ENCODE measurements at places on chromosomes 5 and 9.

- no peak overlapping the region for H3K4me3 ChIP-seq
- peaks cover 12% of the 10 kb centered on the region for H3K4me1 ChIP-seq
Measured at GRCh38 chr9:114643896-114644295, 13.7 kb downstream of the TEX53 start.

DNA sequence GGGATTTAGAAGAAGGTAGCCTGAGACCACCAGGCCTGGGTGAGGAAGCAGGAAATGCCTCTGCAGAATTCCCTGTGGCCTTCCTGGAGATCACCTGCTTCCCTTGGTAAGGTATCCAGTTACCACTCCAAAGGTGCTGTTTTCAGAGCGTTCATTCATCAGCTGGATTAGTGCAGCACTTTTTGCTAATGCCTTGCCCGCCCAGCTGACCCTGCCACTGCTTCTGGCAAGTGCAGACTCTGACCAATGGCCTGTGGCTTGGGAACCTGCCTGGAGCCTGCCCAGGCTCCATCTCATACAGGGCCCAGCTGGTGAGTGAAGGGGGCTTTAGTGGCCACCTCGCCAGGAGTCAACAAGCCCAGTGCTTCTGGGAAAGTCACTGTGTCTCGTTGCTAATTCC is 48.6 kb downstream of the FOXI1 start:
- H3K36me3 ChIP-seq = no peaks in the 10 kb centered on the region
- peaks cover 1% of the 10 kb centered on the region for H3K27me3 ChIP-seq
- no peaks in the 10 kb centered on the region for H3K4me1 ChIP-seq
- no peak for DNase-seq

DNA sequence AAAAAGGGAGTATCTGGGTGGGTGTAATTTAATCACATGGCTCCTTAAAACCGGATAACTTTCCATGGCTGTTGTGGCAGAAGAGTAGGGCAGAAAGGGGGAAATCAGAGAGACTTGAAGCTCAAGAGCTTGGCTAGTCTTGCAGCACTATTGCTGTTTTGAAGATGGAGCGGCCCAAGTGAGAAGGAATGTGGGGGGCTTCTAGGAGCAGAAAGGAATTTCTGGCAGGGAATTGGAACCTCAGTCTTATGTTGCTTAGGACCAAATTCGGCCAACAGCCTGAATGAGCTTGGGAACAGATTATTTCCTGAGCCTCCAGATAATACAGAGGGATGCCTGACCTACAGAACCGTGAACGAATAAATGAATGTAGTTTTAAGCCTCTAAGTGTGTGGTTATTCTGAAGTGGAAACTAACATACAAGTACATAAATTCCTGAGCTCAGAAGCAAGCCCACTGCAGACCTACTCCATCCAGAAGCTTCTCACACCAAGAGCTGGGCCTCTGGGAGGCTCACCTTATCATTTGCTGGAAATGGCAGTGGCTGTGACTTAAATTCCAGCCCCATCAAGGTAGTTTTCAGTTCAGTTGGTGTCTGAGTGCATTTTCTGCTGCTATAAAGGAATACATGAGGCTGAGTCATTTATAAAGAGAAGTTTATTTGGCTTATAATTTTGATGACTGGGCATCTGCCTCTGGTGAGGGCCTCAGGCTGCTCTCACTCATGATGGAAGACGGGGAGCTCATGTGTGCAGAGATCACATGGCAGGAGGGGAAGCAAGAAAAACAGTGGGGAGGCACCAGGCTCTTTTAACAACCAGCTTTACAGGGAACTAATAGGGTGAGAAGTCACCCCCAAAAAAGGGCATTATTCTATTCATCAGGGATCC is 15.3 kb upstream of the TMEM174 start:
- no peak overlapping the region for H3K4me3 ChIP-seq
- no peak overlapping the region for H3K27ac ChIP-seq
- no peaks in the 10 kb centered on the region for H3K36me3 ChIP-seq
- H3K4me1 ChIP-seq = peaks cover 33% of the 10 kb centered on the region

- no peaks in the 10 kb centered on the region for H3K4me1 ChIP-seq
- no peaks in the 10 kb centered on the region for H3K36me3 ChIP-seq
- H3K4me3 ChIP-seq = no peak overlapping the region
- no peak overlapping the region for H3K27ac ChIP-seq
- DNase-seq = no peak
Measured at GRCh38 chr5:167355346-167355745, 936.1 kb upstream of the WWC1 start.

GRCh38 chr5:107633171-107633901 is 37.4 kb downstream of the EFNA5 start:
- H3K27me3 ChIP-seq = no peaks in the 10 kb centered on the region
- no peak overlapping the region for H3K27ac ChIP-seq
- no peak for DNase-seq
- H3K4me3 ChIP-seq = no peak overlapping the region
- no peaks in the 10 kb centered on the region for H3K4me1 ChIP-seq

- DNase-seq = no peak
Measured at GRCh38 chr5:38673671-38674071, 117.2 kb upstream of the LIFR start.

DNA sequence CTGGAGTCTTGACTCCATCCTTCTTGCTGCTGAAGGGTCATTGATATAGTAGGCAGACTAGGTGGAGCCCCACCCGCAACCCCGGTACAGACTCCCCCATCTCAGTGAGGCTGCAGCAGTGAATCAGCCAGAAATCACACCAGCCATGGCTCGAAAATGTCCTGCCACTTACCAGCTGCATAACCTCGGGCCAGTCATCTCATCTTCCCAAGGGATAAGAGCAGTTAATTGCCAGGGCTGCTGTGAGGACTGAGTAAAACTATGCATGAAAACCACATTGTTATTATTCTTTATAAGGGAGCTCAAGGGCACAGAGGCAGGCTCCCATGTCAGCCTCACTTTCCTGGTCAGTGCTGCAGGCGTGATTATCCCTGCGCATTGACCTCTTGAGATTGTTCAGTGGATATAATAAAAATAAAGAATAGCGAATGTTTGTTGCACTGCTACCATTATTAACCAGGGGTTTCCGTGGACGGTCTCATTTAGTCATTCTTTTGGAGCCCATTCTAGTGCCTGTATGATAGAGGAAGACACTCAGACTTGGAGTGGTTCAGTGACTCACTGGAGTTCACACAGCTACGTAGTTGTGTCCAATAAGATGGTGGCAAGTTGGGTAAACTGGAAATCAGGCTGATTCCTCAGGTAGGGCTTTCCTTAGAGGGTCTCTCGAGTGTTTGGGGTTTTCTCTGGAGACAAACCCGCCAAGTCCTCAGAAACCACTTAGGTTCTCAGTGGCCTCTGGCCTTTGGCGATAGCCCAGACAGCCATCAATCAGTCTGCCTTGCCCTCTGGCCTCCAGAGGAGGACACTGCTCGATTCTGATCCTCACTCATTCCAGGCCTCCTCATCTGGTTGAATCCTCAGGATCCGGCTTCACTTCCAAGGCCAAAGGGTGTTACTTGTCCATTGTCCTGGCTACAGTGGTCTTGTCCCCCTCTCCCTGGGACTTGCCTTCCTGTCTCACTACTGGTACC is 39.9 kb downstream of the COL15A1 start:
- no peaks in the 10 kb centered on the region for H3K4me1 ChIP-seq
- H3K27me3 ChIP-seq = peaks cover 16% of the 10 kb centered on the region
- H3K36me3 ChIP-seq = no peaks in the 10 kb centered on the region
- no peak overlapping the region for H3K27ac ChIP-seq

GRCh38 chr9:130626249-130626996 is 38.0 kb upstream of the PRDM12 start:
- no peaks in the 10 kb centered on the region for H3K27me3 ChIP-seq
- DNase-seq = no peak
- peaks cover 42% of the 10 kb centered on the region for H3K36me3 ChIP-seq
- H3K4me1 ChIP-seq = peaks cover 5% of the 10 kb centered on the region

DNA sequence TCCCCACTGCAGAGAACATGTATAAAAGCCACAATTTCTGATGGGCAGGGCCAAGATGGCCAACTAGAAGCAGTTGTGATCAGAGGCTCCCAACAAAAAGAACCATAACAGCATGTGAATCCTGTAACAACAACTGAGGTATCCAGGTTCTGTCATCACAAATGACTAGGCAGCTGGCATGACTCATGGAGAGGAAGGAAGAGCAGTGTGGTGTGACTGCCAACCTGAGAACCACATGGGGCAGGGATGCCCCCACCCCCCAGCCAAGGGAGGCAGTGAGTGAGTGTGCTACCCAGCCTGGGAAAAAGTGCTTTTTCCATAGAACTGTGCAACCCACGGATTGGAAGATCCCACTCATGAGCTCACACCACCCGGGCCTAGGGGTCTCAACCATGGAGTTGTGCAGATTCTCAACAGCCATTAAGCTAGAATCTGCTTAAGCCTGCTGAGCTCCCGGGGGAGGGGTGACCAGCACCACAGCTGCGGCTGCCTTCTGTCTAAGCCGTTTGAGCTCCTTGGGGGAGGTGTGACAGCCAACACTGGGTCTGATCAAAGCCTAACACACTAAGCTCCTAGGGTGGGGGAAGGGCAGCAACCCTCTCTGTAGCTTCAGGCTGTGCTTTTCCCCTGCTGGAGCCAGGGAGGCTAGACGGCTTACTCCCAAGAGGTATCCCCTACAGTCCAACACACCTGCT is 80.1 kb upstream of the DMAC1 start:
- peak overlapping the region; percentile 42 for H3K27ac ChIP-seq
- H3K36me3 ChIP-seq = peaks cover 19% of the 10 kb centered on the region
- no peak overlapping the region for H3K4me3 ChIP-seq
- peaks cover 33% of the 10 kb centered on the region for H3K4me1 ChIP-seq
- H3K27me3 ChIP-seq = no peaks in the 10 kb centered on the region
- peak; percentile 8 for DNase-seq

DNA sequence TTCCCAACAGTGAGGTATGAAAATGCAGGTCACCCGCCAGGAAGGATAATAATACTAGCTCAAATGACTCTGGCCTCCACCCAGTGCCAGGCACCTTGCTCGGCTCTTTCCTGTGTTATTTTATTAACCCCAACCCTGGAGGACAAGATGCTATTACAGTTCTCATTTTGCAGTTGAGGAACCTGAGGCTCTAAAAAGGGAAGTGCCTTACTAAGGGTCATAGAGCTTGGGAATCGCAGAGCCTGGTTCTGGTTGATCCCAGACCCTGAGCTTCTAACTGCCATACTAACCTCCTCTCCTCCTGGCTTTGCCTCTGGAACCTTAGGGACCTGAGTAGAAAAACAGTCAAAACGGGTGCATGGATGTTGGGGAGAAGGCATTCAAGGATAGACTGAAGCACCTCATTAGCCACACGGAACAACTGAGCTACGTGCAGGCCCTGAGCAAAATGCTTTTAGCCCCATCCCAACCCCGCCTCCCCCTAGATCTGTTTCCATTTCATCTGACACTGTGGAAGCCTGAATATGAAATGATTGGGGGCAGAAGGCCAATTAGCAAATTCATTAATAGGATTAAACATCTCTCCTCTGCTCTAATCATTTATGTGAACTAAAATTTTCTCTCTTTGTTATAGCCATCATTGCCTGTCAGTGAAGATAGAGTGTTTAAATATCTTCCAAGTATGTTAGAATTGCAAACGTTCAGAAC is 7.9 kb downstream of the KCNIP1 start:
- H3K27me3 ChIP-seq = no peaks in the 10 kb centered on the region
- H3K4me3 ChIP-seq = no peak overlapping the region
- no peaks in the 10 kb centered on the region for H3K4me1 ChIP-seq
- H3K27ac ChIP-seq = no peak overlapping the region

- no peaks in the 10 kb centered on the region for H3K36me3 ChIP-seq
- H3K27me3 ChIP-seq = peaks cover 31% of the 10 kb centered on the region
- no peak for DNase-seq
- H3K27ac ChIP-seq = no peak overlapping the region
Measured at GRCh38 chr5:1732238-1732941, 67.2 kb downstream of the MRPL36 start.

GRCh38 chr9:70093944-70094343 is 50.3 kb downstream of the MAMDC2 start:
- H3K4me3 ChIP-seq = no peak overlapping the region
- H3K36me3 ChIP-seq = no peaks in the 10 kb centered on the region
- DNase-seq = no peak
- H3K4me1 ChIP-seq = no peaks in the 10 kb centered on the region

GRCh38 chr5:14362491-14362890 is 219.1 kb upstream of the OTULINL start:
- DNase-seq = no peak
- H3K4me1 ChIP-seq = peaks cover 6% of the 10 kb centered on the region
- peaks cover 71% of the 10 kb centered on the region for H3K36me3 ChIP-seq
- H3K27ac ChIP-seq = peak overlapping the region; percentile 37
- no peak overlapping the region for H3K4me3 ChIP-seq

DNA sequence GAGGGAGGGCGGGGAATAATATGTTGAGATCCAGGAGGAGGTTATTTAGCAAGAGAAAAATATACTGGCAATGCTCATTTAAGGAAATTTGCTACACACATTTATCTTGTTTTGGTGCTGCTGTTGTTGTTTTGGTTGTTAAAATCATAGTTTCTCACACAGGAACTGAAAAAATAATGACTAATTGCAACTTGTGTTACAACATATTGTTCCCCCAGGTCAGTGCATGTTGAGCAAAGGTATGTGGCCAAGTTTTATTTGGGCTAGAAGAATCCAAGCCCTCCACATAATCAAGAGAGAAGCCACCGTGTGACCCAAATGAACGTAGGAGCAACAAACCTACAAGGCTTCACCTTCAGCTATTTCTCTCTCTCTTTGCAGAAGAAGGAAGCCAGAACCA is 220.3 kb upstream of the DAPK1 start:
- H3K27me3 ChIP-seq = no peaks in the 10 kb centered on the region
- no peak for DNase-seq
- H3K4me3 ChIP-seq = no peak overlapping the region
- no peaks in the 10 kb centered on the region for H3K4me1 ChIP-seq
- no peak overlapping the region for H3K27ac ChIP-seq

DNA sequence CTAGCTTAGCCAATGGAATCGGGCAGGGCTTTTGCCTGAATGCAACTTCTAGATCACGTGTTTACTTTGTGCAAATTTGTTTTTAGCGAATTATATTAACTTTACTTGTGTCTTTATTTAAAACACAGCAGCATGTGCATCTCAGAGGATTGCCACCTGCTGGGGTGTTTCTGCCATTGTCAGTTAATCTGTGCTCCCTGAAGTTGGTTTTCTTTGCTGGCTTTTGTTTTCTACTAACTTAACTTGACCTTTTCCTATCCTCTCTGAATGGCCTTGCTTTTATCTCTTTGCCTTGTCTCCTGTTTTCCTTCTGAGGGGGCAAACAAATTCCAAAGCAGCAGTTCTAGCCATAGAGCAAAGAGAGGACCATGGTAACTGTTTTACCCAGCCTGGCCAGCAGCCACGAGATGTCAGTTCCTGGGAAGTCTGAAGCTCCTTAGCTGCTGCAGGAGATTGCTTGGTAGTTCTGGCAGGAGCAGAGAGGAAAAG is 67.6 kb downstream of the ARHGEF28 start:
- DNase-seq = no peak
- H3K27ac ChIP-seq = peak overlapping the region; percentile 10

GRCh38 chr5:135332519-135333150 is 66.4 kb downstream of the MACROH2A1 start:
- no peak overlapping the region for H3K4me3 ChIP-seq
- H3K4me1 ChIP-seq = peaks cover 25% of the 10 kb centered on the region
- no peak overlapping the region for H3K27ac ChIP-seq
- H3K27me3 ChIP-seq = no peaks in the 10 kb centered on the region

DNA sequence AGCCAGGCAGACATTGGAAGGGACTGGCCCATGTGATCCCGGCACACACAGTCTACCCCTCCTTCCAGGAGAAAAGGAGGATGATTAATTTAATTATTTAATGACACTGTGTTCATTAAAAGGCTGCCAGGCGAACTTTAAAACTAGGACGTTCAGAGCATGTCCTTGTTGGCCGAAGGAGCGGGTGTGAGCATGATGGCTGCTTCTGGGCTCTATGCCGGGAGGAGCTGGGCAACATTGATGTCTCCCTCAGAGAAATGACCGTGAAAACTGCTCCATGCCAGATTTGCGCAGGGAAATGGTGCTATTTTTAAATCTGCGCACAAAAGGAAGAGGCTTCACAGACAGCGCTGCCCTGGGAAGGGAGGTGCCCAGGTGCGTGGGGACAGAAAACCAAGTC is 284.9 kb upstream of the IRX4 start:
- H3K36me3 ChIP-seq = no peaks in the 10 kb centered on the region
- no peaks in the 10 kb centered on the region for H3K4me1 ChIP-seq
- no peak overlapping the region for H3K4me3 ChIP-seq
- no peak overlapping the region for H3K27ac ChIP-seq

Measured in stimulated activated naive B cell treated with anti-CD40 and anti-IgM and Interleukin-4, amounts not matched to agents 10 μg/mL and 1 μg/mL and 100 μg/mL, for 72 hours (primary cell).